ENCODE measurements at places on chromosomes 4 and X.

- peak; percentile 43 for DNase-seq
Observed at GRCh38 chr4:54913751-54914526, 211.5 kb downstream of the KDR start.

DNA sequence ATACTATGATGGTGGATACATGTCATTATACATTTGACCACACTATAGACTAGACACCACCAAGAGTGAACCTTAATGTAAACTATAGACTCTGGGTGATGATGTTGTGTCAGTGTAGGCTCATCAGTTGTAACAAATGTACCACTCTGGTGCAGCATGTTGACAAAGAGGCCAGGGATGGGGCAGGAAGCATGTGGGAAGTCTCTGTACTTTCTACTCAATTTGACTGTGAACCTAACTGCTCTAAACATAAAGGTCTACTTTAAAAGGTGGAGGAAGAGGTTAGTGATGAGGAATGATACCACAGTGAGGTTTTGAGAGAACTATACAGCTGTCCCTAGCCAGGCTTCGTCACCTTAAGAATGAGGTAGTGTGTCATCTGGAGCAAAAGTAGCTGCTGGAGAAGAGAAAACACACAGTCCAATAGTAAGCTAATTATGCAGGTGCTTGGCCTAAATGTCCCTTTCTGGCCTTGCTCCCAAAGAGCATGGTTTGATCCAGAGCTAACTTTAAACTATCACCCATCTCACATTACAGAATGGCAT, 38.4 kb downstream of the GRSF1 start:
- DNase-seq, result no peak

DNA sequence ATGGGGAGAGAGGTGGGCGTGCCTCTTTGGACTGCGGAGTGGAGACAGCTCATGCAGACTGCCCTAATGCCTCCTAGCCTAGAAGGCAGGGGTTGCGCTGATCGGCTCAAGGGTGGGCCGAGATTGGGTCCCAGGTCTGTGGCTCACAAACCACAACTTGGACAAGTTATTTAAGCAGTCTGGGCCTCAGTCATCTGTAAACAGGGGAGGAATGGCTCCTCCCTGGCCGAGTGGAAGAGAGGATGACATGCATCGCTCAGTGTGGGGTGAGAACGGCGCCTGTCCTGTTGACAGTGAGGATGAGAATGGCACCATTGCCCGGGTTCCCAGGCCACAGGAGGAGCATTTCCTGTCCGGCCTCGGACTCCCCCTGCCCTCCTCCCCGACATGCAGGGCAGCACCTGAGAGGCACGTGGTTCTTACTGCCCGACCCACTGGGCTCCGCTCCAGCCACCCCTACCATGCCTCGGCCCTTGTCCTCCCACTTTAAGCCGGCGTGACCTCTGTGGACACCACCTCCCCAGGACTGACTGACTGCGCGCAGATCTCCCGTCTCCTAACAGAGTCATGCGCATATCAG, 40.3 kb upstream of the GRPEL1 start:
- no peak for DNase-seq

GRCh38 chr4:104494185-104494584, 509 bp downstream of the CXXC4 start:
- no peak for DNase-seq

- no peak for DNase-seq
Observed at GRCh38 chrX:42027367-42028000, 104.1 kb upstream of the CASK start.

GRCh38 chrX:153596981-153597750, 1.8 kb downstream of the CCNQ start:
- no peak for DNase-seq

Data from fibroblast of skin of right biceps (primary cell).